AG10803 (cell line): ENCODE measurements at places on chromosomes 6 and 20.

- DNase-seq: no peak
Measured at GRCh38 chr20:58889798-58890517, 37.4 kb downstream of the GNAS start.

DNA sequence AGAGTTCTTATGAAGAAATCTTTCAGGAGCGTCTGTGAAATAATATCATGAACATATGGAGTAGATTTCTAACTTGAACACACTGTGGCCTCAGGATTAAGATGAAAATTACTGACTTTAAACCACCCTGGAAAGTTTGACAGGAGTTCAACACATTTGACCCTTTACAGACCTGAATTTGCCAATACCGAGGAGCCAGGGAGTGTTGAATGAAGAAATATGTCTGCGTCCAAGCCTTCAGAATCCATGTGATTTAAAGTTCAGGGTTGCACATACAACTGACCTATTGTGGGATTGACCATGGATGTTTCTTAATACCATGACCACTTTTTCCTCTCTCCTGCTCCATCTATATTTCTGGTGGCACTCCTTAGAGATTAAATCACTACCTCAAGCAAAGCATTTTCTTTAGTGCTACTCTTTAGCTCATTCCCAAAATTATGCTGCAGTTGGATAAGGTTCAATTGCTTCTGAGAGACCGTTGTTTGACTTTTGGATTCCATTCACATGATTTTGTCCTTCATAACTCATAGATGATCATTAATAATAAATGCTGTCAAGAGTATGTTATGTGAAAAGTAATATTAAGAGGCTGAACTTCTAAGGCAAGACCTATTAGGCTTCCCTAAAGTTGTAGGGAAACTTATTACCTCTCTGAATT, 57.4 kb downstream of the PRL start:
- no peak for DNase-seq

- DNase-seq: peak; percentile 92
Measured at GRCh38 chr6:30818391-30818841, 65.9 kb upstream of the DDR1 start.

DNA sequence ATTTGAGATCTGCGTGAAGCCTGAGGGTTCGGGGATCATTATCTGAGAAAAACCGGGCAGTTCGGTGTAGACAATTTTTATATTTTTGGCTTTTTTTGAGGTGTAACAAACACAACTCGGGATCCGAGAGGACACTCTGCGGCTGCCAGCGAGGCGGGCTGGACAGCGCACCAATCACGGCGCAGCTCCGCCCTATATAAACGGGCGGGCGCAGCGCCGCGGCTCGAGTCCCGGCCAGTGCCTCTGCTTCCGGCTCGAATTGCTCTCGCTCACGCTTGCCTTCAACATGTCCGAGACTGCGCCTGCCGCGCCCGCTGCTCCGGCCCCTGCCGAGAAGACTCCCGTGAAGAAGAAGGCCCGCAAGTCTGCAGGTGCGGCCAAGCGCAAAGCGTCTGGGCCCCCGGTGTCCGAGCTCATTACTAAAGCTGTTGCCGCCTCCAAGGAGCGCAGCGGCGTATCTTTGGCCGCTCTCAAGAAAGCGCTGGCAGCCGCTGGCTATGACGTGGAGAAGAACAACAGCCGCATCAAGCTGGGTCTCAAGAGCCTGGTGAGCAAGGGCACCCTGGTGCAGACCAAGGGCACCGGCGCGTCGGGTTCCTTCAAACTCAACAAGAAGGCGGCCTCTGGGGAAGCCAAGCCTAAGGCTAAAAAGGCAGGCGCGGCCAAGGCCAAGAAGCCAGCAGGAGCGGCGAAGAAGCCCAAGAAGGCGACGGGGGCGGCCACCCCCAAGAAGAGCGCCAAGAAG, 69.0 kb downstream of the HFE start:
- peak; percentile 87 for DNase-seq

DNA sequence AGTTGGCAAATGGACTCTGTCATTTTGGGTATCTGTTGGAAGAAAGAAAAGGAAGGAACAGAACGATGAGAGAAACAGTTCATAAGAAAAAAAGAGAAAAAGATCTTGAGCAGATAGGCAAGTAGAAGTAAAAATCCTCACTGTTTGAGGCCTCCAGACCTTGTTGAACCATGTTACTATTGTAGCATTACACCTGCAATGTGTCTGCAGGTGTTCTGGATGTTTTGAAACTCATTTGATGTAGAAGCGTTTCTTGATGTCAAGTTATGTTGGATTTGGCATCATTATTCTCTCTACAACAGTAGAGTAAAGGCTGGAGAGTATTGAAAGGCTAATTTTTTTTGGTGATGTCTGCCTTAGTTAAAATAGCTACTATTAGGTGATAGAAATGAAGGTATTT, 108.7 kb downstream of the CARMIL1 start:
- no peak for DNase-seq

DNA sequence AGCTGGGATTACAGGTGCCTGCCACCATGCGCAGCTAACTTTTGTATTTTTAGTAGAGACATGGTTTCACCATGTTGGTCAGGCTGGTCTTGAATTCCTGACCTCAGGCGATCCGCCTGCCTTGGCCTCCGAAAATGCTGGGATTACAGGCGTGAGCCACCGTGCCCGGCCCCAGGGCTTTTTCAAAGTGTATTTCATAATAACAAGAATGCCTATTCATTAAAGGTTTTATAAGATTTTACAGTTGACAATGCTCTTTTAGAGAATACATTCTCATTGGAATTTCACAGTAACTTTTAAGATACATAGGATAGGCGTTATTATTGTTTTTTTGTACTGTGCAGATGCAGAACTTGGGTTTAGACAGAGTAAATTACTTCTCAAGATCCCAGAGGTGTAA, 52.6 kb upstream of the PTPRK start:
- no peak for DNase-seq

- no peak for DNase-seq
Measured at GRCh38 chr20:2212456-2213015, 83.3 kb upstream of the TGM3 start.

DNA sequence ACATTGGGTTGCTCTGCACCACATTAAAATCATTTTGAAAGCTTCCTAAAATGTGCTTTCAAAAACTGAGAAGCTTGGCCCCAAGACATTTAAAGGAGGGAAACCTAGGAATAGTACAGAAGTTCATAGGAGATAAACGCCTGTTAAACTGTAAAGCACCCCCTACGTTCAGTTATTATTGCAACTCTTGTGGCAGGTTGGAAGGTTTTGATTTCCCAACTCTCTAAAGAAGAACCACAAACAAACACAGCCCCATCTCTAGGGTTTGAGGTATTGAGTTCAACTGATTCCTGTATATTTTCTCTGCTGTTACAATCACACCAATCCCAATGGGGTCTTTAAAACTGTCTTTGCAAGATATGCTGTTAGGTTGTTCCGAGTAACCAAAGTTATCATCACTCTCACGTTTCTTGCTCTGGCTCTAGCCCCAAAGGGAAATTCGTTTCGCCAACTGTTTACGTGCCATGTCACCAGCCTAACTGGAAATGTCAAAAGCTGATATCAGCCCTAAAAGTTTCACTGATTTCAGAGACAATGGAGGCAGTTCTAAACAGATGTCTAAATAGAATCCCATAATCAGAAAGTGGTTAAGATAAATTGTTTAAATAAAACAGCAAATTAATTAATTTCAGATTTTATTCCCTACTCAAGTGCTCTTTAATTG, 12.1 kb downstream of the TFAP2A start:
- DNase-seq: no peak

- DNase-seq: no peak
Measured at GRCh38 chr6:154127657-154128056, 88.6 kb downstream of the OPRM1 start.

DNA sequence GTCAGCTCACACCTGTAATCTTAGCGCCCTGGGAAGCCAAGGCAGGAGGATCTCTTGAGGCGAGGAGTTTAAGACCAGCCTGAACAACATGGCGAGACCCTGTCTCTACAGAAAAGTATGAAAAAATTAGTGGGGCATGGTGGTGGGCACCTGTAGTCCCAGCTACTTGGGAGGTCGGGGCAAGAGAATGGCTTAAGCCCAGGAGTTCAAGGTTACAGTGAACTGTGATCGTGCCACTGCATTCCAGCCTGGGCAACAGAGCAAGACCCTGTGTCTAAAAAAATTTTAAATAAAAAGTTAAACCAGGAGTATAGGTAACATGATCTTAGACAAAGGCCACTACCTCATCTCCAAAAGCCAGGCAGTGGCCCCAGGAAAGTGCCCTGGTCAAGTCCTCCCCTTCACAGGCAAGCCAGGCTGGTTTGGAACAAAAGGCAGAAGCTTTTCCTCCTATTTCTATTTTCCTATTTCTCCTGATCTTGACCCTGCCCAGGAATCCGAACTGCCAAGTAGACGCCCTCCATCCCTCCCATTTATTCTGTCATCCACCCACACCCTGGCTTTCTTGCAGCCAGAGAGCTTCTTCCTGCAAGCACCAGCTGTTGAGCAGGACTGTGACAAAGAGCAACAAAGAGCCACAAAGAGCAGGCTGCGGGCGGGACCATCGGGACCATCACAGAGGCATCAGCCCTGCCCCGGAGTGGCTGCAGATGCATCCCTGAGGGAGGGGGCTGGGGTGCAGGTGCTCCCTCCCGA, 149.9 kb upstream of the AFDN start:
- no peak for DNase-seq

- peak; percentile 83 for DNase-seq
Measured at GRCh38 chr20:16846006-16846405, 97.8 kb downstream of the OTOR start.

- DNase-seq: peak; percentile 59
Measured at GRCh38 chr20:45181639-45182038, 6.9 kb downstream of the PI3 start.

GRCh38 chr6:117288083-117288715, 22.8 kb downstream of the VGLL2 start:
- no peak for DNase-seq

DNA sequence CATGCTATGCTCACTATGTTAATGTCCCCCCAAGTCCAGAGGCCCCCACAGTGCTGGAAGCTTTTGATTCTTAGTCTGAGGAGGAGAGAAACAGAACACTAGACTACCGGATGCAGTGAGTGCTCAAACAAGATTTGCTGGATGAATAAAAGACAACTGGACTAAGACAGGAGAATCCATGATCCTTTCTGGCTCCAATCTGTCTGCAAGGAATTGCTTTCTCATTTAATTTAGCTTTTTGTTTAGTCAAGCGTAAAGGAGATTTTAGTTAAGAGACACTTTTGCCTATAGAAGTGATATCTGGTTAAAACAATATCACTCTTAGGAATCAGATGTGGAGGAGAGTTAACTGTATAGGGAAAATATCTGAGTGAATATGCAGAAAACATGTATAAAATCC, 13.5 kb downstream of the LYRM4 start:
- no peak for DNase-seq

DNA sequence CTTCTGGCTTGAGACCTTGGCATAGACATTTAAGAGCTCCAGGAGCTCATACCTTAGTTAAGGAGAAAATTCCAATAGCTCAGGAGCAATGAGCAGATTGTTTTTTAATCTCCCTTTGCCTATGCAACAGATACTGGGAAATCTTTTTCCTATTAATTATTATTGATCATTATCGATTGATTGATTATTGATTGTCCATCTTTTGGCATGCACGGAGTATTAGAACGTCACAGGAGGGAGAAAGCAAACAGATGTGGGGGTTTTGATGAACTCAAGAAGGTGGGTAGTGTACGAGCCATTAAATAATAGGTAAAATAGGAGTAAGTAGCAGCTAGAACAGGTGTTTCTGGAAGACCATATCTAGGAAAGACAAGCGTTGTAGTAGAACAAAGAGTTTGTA, 205.0 kb downstream of the DOK5 start:
- no peak for DNase-seq

DNA sequence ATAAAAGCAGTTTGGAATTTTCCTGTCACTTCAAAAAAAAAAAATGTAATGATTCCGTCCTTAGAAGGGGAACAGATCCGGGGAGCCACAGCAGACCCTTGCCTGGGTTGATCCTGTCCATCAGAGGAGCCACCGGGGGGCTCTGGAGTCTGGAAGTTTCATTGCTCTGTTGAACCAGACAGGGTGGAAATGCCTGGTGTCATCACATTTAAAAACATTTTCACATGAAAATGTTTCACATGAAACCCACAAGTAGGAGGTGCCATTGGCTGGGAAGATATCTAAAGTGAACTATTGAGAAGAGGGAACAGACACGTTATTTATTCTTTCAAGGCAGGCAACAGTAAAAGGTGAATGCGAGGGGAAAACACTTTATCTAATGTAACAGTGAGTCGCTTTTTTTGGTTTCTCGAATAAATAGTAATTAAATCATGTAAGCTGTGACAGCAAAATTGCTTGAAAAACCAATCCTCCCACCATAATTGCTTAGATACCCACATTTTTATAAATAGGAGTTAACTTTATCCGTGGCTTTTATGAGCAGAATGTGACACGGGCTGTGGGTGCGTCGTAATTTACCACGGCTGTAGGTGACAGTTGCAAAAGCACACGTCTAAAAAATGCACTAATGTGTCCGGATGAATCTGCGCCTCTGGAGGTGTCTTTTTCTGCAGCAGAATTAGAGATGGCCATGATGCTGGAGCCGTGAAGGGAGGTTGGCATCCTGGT, 323.4 kb downstream of the TAF4 start:
- DNase-seq: no peak

GRCh38 chr6:56851541-56852259, 103.2 kb upstream of the BEND6 start:
- peak; percentile 87 for DNase-seq

DNA sequence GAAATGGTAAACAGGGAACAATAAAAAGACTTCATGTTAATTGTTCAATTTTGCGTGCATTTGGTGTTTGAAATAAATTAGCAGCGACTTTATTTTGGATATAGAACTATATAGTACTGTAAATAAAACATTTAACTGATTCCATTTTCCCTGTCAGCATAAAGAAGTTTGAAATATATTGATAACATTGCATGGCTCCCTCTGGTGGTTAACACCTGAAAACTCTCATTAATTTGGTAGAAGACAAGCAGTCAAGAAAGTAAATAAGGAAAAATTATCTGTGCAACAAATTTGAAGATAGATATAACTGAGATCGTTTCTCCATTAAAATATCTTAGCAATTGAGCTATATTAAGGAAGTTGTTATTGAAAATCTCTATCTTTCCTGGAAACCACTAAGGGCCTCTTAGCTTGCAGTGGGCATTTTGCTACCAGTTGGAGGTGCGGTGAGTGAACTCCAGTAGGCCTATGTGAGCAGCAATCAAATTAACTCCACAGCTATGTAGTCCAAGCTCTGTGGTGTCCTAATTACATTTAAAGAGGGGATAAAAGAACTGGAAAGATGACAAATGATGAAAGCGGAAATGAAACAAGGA, 435.7 kb upstream of the FKBP1C start:
- no peak for DNase-seq

DNA sequence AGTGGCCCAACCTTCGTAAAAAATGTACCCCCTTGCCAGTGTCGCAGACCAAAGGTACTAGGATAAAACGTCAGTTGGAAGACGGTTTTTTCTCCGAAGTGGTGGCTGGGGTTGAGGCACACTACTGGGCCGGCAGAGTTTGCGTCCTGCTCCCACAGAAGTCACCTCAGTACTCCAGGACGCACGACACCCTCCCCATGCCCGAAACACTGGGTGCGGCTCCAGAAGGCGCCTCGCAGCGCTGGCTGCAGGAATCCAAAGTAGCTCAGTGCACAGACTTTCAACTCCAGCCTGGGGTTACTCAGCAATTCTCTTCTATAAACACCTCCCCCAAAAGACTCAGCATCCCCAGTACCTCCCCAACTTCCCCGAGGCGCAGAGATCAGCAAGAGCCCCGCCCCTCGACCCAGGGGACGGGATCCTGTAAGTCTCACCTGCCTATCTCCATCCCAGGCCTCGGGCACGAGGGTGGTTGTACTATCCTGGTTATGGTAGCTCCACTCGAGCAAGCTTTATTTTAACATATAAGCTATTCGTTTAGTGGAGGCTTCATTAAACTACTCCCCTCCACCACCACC, 88.2 kb downstream of the ZFP64 start:
- DNase-seq: peak; percentile 24

- DNase-seq: peak; percentile 88
Measured at GRCh38 chr6:138970856-138971425, 17.1 kb downstream of the REPS1 start.
